ENCODE measurements at places on chromosomes 16 and 17.

DNA sequence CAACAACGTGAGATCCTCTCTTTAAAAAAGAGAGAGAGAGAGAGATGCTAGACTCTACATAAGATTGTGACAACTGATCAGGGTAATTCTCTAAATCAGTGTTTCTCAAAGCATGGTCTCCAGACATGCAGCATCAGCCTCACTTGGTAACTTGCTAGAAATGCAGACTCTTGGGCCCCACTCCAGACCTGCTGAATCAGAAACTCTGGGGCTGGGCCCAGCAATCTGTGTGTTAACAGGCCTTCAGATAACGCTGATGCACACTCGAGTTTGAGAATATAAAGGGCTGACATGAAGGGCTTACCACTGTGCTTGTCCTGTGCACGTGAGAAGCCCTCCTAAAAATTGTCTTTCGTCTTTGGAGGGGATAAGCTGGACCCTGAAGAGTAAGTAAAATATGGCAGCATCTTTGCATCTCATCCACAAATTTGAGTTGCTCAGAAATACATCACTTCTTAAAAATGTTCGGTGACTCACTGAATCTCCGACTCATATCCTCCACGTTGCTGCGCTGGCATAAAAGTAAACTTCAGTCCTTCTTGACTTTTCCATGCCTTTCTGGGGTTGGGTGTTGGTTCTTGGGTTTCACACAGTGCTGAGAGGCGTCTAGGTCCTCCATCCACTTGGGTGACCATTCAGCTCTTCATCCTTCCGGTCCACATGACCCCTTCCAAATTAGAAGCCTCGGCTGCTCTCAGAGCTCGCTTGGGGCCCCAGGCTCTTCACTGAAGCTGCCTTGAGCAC, 26.1 kb upstream of the KDM8 start:
- DNase-seq = no peak

- DNase-seq = peak; percentile 65
Measured at GRCh38 chr16:57084257-57084770, 8.1 kb upstream of the CPNE2 start.

DNA sequence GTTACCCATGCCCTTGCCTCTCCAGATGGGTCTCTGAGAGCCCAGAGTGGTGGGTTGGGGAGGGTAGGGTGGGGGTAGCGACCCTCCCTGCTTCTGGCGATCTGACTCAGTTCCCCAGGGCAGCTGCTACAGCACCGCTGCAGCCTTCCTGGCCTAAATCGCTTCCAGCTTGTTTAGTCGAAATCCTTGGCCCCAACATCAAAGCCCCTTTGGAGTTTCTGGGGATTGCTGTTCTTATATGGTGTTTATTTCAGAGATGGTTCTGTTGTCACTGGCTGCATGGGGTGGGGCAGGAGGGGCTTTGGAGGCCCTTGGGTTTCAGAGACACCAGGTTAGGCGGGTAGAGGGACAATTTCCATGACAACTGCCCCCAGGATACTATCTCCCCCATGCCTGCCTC, 35.9 kb downstream of the FZD2 start:
- DNase-seq = no peak

DNA sequence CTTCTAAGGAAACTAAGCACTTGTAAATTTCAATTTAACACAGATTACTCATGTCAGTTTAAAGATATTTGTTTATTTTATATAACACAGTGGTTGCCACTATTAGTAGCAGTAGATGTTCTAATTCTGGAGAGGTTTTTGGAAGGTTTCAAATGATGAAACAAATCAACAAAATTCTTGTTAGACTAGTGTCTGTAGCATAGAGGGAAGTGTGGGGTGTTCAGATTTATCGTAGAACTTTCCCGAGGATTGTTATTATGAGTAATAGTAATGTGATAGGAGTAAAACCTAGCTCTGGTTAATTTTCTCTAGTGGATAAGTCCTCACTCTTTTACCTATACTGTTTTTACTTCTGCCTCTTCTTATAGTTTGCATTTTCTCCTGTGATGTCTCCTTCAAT, 6.3 kb downstream of the GAN start:
- DNase-seq = no peak

- peak; percentile 87 for DNase-seq
Measured at GRCh38 chr17:69575346-69575761, 160.9 kb downstream of the MAP2K6 start.

- DNase-seq = no peak
Measured at GRCh38 chr17:19384723-19385391, 2.1 kb downstream of the MFAP4 start.

- no peak for DNase-seq
Measured at GRCh38 chr17:72726936-72727335, 365.6 kb downstream of the SLC39A11 start.

- DNase-seq = peak; percentile 42
Measured at GRCh38 chr16:19524616-19525384, 1.1 kb downstream of the CCP110 start.

- DNase-seq = peak; percentile 28
Measured at GRCh38 chr17:76883744-76884525, 15.7 kb downstream of the MGAT5B start.

DNA sequence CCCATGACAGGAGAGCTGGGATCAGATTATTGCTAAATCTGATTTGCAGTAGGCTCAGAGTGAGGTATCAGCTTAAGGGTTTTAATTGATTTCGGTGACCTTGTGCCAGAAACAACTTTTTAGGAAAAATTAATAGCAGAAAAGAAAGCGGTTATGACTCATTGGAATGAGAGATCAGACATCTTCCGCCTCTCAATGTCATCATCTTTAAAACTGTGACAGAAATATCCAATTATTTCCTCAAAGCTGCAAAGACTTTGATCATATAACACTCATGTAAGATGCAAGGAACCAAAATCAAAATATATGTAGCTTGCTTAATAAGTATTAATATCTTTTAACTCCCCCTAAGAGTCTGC, 190.1 kb upstream of the FOXF1 start:
- DNase-seq = no peak

DNA sequence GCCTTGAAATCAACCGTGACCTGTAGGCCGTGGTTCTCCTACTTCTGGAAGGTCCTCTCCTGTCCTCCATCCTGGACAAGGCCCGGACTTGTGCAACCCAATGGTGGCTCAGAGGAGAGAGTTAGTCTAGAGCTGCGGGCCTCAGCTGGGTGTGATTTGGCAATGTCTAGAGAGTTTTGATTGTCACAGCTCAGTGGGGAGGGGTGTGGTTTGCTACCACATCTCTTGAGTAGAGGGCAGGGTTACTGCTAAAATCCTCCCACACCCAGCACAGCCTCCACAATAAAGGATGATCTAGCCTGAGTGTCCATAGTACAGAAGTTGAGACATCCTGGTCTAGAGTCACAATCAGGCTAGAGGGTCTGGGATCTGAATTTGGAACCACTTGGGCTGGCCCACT, 40.3 kb downstream of the MYH13 start:
- no peak for DNase-seq

DNA sequence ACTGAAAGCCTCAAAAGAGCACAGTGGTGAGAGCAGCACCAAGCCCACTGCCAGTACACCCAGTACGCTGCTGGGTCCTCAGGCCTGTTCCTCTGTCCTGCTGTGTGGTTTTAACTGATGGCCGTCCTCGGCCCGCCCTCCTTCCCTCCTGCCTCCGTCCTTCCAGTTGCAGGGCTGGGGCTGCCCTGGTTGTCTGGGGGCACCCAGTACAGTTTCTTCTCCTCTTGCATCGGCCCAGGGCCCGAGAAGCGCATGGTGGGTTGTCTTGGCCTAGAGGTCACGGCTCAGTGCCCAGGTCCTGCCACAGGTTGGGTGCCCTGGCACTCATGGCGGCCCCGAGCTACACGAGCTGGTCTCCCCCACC, 70.8 kb upstream of the KCTD5 start:
- no peak for DNase-seq

GRCh38 chr16:25823891-25824290, 132.1 kb downstream of the HS3ST4 start:
- no peak for DNase-seq

GRCh38 chr16:85370881-85371651, 242.1 kb upstream of the GSE1 start:
- no peak for DNase-seq

DNA sequence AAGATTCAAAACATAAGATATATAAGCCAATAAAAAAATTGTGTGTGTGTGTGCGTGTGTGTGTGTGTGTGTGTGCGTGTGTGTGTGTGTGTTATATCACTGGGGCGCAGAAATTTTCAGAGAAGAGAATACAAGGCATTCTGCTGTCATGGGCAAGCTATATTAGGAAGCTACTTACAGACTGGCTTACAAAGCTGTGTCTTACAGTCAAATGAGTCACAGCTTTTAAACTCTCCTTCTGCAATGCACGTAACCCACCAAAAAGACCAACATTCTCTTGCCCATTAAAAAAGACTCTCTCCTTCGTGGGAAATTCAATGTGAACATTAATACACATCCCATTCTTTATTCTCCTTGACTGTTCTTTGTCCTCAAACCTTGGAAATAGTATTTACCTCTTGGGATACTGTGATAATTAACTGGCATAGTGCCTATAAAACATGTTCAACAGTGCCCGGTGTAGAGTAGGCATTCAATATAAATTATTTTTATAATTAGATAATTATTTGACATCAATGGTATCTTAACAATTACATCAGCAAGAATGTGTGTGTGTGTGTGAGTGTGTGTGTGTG, 860.4 kb upstream of the SOX9 start:
- DNase-seq = no peak

GRCh38 chr16:14322186-14322585, 251.1 kb downstream of the MRTFB start:
- no peak for DNase-seq

- DNase-seq = peak; percentile 65
Measured at GRCh38 chr16:76343769-76344168, 66.6 kb downstream of the CNTNAP4 start.

DNA sequence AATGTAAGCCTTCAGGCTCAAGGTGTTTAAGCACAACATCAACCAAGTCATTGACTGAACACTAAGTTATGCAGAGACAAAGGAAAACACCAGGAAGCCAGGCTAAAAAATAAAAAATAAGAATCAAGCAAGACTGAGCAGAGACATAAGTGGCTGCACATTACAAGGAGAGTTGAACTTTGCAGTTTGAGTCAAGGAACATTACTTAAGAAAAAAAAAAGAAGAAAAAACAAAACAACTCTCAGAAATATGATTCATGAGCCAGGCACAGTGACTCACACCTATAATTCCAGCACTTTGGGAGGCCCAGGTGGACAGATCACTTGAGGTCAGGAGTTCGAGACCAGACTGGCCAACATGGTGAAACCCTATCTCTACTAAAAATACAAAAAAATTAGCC, 168.1 kb downstream of the C16orf95 start:
- DNase-seq = no peak

- no peak for DNase-seq
Measured at GRCh38 chr17:81683208-81683583, 401 bp downstream of the ARL16 start.

- DNase-seq = no peak
Measured at GRCh38 chr17:39564211-39564848, 43.4 kb downstream of the NEUROD2 start.

DNA sequence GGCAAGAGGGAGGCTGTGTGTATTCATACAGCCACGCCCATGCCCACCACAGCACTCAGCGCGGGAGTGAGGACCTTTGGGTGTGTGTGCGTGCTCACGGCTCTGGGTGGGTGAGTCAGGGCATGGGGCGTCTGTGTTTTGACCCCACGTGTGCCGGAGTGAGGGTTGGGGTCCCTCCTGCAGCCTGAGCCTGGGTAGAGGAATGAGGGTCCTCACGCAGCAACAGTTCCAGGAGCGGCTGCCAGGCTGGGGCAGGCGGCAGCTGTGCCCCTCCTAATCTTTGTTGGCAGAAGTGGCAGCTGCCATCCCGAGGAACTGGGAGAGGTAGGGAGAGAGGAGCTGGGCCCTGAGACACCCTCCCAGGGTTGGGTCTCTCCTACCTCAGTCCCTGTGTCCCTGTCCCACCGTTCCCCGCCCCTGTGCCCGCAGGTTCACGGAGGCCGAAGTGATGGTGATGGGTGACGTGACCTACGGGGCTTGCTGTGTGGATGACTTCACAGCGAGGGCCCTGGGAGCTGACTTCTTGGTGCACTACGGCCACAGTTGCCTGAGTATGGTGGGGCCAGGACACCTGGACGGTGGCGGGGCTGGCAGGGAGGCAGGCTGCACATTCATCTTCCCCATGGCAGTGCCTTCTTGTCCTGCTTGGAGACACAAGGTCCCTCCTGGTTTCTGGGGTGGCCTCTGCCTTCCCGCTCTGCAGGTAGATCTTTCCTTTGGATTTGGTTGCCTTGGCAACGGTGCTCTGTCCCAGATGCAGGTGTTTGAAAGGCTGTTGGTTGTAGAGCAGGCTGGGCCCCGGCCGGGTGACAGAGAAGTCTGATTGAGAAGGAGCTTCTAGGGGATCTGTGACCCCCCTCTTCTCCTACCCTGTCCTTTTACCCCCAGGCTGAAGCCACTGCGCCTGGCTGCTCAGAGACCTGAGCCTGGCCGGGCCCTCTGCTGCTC, 5.9 kb downstream of the DPH1 start:
- no peak for DNase-seq

- DNase-seq = peak; percentile 81
Measured at GRCh38 chr16:58016840-58017446, 8.6 kb upstream of the MMP15 start.

- no peak for DNase-seq
Measured at GRCh38 chr17:48597528-48597777, 3.9 kb upstream of the HOXB5 start.

- DNase-seq = peak; percentile 7
Measured at GRCh38 chr17:73783945-73784603, 139.8 kb upstream of the SDK2 start.

DNA sequence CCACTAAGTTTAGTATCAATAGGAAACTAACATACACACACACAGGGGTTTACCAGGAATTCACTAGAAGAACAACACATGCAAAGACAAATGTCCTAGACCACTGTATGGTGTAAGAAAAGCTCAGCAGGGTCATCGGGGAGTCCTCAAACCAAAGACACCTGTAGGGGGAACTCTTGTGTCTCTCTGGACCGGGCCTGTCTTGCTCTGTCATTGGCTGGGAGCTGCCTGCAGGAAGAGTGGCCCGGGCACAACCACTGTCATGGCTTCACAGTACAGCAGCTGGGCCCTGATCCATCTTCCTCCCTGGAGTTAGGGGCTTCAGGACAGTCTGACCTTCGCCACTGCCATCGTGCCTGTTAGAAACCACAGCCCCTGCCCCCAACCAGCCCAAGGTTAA, 263.6 kb upstream of the DYNLRB2 start:
- DNase-seq = no peak

- DNase-seq = no peak
Measured at GRCh38 chr17:66809408-66809807, 25.5 kb upstream of the CACNG5 start.

DNA sequence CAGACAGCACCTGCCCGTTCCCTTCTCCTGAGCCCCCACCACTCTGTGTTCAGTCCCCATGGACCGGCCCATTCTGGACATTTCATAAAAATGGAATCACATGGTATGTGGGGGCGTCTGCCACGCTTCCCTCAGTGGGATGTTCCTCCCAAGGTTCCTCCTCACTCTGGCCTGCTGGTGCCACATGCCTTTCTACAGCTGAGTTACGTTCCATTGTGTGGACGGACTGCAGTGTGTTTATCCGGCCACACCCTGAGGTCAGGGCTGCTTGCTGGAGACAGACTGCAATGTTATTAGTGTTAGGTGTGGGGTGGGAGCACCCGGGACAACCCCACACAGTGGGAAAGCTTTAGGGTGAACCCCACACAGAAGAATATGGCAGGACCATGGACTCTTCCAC, 5.9 kb upstream of the AATK start:
- no peak for DNase-seq

GRCh38 chr16:78211020-78211599, 111.7 kb downstream of the WWOX start:
- DNase-seq = no peak

- no peak for DNase-seq
Measured at GRCh38 chr17:76845541-76846017, 22.6 kb upstream of the MGAT5B start.

- no peak for DNase-seq
Measured at GRCh38 chr16:77931058-77931457, 91.3 kb upstream of the CLEC3A start.
